ENCODE measurements at places on chromosomes 16 and 17.

DNA sequence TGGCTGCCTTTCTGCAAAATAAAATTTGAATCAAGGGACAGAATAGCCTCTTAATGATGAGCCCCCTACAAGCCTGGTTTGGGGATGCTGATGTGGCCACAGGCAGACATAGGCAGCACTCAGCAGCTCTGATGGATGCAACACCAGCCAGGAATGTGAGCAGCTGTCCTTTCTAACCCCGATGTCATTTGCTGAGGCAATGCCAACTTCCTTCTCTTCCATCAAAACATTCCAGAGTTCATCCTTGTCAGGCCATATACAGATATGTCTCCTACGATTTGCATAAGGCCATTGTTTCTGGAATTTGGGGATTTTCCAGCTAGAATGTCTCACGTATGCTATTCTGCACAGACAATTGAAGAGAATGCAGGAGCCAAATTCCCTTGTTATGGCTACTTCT lies 52.1 kb upstream of the MYOCD start:
- DNase-seq: no peak

GRCh38 chr16:57600048-57600835 lies 28.2 kb upstream of the ADGRG1 start:
- no peak for DNase-seq

DNA sequence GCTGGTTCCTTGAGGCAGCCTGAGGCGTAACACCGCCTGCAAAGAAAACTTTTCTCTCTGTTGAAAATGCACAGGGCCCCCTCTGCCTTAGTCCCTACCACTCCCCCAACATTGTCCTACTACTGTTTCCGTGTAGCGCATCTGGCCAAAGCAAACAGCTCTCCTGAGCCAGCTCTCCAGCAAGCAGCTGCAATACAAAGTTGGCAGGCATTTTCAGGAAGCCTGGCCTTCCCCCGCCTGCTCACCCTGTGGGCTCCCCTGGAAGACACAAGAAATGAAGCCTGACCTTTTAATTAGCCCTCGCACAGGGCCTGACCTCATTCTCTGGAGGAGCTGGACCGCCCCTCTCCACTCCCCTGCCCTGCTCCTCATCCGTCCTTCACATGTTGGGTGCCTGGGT lies 66.7 kb downstream of the SOX9 start:
- no peak for DNase-seq

DNA sequence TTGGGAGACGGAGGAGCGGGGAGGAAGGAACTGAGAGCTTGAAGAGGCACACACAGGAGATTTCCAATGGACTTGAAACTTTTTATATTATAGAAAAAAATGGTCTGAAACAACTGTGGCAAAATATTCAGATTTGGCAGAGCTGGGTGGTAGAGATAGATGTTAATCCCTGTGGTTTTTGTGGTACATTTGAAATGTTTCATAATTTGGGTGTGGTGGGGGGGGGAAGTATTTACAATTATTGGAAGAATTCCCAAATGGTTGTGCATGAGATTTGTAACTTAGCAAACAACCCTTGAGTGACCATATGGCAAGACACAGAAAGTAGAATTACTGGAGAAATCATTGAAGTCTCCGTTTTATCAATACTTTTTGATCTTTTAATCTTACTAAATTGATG lies 588.8 kb upstream of the PSMD7 start:
- DNase-seq: no peak

GRCh38 chr16:58649707-58650106 lies 20.1 kb upstream of the CNOT1 start:
- DNase-seq: no peak

GRCh38 chr16:25875956-25876598 lies 184.3 kb downstream of the HS3ST4 start:
- no peak for DNase-seq

DNA sequence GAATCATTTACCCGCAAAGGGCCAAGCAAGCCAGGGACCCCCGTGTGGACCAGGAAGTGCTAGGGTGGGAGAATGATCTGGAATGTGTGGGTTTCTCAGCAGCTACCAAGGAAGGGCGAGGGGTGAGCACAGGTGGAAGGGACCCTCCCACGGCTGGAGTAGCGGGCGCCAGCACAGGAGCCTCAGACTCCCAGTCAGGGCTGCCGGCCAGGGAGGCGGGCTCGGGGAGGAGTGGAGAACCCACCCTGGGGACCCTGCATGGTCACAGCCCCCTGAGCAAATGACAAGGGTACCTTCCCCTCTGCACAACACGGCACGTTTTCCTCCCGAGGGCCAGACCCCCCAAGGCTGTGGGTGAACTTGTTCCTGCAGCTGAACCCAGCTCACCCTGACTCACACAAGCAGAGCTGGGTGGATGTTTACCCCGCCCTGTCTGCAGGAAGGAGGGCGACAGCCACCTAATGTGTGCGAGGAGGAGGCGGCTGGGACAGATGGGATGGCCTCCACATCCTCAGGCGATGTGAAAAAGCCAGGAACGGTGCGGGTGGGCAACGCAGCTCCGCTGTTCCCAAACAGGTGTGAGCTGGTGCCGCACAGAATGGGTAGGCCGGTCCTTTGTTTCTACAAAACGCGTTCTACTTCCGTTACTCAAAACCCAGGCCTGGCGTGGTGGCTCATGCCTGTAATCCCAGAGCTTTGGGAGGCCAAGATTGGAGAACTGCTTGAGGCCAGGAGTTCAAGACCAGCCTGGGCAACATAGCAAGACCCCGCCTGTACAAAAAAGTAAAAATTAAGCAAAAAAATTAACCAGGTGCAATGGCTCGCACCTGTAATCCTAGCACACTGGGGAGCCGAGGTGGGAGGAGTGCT lies 6.2 kb downstream of the ECI1 start:
- DNase-seq: no peak

GRCh38 chr16:57623251-57624043 lies 5.0 kb upstream of the ADGRG1 start:
- DNase-seq: no peak

DNA sequence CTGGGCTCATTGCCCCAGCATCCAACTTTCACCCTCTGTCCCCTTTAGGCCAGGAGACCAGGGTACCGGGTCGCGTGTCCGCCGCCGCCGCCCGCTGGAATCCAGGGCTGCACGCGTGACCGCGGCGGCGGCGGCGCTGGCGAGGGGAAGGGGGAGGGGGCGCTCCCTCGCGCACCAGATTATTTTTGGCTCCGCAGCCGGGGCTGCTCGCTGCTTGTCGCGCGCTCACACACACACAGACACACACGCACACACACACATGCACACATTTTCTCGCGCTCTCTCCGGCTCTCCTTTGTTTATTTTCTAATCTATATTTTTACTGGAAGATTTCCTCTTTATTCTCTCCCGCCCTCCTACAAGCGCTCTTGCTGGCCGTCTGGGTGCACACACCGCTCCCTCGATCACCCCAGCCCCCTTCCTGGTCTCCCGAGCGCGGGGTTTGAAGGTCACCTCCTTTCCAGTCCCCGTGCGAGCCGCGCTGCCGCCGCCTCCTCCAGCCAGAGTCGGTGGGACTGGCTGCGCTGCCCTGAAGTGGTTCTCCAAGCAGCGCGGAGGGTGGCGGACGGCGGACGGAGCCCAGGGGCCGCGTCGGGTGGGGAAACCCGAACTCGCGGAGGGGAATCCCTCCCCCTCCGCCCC lies 921.4 kb upstream of the EEF2KMT start:
- no peak for DNase-seq

DNA sequence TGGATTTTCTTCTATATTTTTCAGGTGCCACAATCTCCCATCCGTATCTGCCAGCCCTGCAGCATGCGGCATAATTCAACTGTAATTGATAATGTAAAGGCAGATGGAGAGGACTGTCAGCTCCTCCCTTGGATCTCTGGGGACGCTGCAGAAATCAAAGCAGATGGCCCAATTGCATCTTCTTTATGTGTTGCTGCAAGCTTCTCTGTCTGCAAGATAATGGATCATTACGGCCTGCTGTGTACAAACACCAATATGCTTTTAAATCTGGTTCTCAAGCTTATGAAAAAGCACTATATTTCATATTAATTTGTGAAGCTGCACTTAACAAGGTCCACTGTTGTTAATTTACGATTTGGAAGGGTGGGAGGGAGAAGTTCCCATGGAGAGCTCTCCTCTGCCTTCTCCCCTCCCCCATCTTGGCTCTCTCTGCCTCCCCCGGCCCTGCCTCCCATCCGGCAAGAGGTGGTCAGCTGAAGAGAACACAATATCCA lies 607.5 kb downstream of the TOX3 start:
- DNase-seq: no peak

GRCh38 chr17:81333616-81334368 lies 38.7 kb upstream of the SLC38A10 start:
- no peak for DNase-seq

DNA sequence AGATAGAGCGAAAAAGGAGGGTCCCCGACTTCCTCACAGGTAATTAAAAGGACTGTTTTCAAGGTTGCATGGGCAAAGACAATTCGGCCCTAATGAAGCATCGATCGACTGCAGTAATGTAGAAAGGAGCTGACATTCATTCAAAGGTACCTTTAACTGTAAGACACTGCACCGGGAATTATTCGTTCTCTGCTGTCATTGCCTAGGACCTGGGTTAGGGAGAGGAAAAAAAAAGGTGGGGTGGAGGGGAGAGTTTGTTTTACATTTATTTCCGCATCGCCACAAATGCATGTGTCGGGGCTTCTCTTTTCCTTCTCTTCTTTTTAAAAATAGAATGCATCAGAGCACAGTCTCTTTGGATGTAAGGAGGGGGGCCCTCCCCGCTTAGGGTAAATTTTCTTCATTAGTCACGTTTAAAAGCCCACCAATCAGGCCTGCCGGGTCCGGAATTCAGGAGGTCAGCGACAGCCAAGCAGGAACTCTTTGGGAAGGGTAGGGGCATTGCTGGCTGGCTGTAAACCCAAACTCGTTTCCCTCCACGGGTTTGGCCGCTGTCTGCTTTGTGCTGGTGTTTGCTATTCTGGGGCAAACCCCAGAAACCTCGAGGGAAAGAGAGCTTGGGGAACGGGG lies 496.2 kb upstream of the ZFHX3 start:
- no peak for DNase-seq

DNA sequence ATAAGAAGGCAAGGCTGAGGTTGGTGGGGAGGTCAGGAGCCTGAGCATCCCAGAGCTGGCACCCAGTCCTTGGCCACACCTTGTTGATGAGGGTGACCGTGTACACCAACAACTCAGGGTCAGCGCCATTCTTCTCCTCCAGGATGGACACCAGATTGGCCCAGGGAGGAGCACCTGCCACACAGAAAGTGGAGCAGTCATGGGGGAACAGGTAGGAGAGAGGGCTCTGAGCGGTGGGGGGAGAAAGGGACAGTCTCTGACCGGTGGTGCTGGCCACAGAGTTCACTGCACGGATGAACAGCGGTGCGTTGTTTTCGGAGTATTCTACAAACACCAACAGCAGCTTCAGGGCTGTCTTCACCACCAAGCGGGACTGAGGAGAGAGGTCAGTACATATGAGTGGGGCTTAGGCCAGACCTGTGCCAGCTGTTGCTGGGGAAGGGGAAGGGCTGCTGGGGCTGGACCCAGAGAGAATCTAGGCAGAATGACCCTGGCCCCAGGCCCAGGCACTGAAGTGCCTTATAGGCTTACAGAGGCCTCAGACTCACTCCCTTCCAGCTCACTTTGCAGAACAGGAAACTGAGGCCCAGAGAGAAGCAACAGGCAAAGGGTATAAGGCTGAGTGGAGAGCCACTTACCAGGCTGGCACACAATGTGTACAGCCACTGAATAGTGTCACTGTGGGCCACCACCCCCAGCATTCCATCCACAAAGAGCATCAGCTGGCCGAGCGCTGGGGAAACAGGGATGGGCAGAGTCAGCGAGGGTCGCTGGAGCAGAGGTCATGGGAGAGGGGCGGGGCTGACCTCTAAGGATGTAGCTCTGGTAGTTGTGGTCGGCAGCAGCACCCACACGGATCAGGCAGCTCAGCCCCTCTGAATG lies 9.6 kb downstream of the FHOD1 start:
- no peak for DNase-seq

DNA sequence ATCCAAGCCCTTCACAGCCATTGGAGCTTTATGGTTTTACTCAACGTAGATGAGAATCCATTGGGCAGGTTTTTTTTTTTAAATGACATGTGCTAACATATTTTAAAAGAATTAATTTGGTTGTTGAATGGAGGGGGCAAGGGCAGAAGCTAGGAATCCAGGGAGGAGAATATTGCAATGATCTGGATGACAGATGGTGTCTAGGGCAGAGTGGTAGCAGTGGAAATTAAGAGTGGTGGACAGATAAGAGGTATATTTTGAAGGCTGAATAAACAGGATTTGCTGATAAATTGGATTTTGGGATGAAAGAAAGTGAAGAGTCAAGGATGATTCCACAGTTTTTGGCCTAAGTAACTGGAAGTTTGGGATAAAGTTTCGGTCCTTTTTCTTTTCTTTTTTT lies 54.8 kb upstream of the DHX40 start:
- DNase-seq: no peak

GRCh38 chr16:58656899-58657298 lies 27.3 kb upstream of the CNOT1 start:
- no peak for DNase-seq

DNA sequence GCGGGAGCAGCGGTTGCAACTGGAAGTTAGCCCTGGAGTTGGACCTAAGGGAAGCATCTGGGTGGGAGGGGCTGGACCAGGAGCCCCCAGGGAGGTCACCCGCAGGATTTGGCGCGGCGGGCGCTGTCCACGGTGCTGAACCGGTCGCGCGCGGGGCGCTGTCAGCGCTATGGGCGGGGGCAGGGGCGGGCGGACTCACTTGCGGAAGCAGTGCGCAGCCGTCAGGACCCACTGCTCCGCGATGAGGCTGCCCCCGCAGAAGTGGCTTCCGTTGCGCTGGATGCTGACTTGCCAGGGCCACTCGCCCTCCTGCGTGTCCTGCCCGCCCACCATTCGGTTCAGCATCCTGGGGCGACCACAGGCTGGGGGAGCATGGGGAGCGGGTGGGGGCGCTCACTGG lies 4.5 kb downstream of the PRSS27 start:
- no peak for DNase-seq

- no peak for DNase-seq
Observed at GRCh38 chr16:25643633-25644032, 48.1 kb upstream of the HS3ST4 start.

DNA sequence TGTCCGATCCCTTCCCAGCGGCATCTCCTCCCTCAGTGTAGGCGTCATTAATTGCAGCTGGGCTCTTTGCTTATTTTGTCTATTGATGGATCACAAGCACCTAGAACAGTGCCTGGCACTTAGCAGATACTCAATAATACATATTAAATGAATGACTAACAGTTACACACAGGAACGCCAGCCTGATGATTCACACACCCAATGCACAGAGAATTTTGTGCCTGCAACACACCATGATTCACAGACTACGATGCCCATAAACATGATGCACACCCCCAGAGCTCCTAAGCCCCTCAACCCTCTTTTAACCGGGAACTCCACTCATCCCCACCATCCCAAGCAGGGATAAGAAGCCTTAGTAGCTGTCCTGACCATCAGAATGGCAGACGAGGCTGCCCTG lies 66.6 kb upstream of the TMEM97 start:
- DNase-seq: no peak

- no peak for DNase-seq
Observed at GRCh38 chr17:75386430-75386829, 19.0 kb downstream of the GRB2 start.

- DNase-seq: no peak
Observed at GRCh38 chr17:81666092-81666341, 388 bp downstream of the OXLD1 start.

Measured in cortex of kidney (tissue), 1 donor.